ENCODE measurements at places on chromosomes 13 and 19. TPM values are rescaled to one million over a fixed set of nuclear protein-coding genes. Genes with fewer than 3 reads are reported as not detected.

DNA sequence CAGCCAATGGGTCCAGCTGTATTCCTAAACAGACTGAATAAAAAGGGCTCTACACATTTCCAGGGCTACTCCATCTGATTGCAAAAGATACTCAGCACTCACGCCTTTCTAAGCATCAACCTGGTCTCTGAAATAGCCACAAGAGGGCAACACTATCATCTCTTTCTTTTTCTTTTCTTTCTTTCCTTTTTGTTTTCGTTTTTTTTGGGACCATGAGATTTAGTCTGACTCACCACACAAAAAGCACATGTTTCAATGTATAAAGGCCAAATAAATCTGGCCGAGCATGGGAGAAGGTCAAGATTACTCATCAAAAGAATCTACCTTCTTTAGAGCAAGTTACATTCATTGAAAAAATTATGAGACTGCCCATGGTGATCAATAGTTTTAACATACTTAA, 805.6 kb upstream of the ARGLU1 start:
- no peak for DNase-seq

KCTD15 gene
- 3.9 TPM for total RNA-seq

GRCh38 chr19:17951990-17952976, 14.6 kb upstream of the KCNN1 start:
- DNase-seq = no peak

DNA sequence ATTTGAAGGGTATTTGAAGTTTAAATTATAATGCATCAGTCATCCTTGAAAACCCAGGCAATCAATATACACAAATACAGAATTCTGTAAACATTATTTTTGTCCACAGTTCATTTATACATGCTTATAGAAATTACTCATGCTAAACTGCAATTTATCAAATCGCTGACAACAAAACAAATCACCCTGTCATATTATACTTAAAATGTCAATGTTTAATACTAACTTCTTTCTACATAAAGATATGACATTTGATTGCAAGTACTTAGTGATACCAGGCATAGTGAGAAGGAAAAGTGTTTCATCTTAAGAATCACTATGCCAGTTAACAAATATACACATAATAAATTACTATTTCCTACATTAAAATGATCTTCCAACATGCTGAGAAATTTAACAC, 232.0 kb downstream of the PCDH20 start:
- DNase-seq = no peak

OR4F17 gene
- total RNA-seq = not detected

- no peak for DNase-seq
Measured at GRCh38 chr19:15402411-15403150, 16.2 kb downstream of the AKAP8L start.

GRCh38 chr19:48321372-48321621, 4.1 kb upstream of the EMP3 start:
- peak; percentile 94 for DNase-seq

ZNF675 gene
- 15.6 TPM for total RNA-seq

GRCh38 chr19:5961969-5962945, 15.7 kb downstream of the RANBP3 start:
- DNase-seq = peak; percentile 76

Measured in CD4-positive, alpha-beta T cell (primary cell).